ENCODE measurements at places on chromosomes 12 and 14.
A peak's percentile ranks its signal among the peaks of the same experiment; 100 is the strongest.

DNA sequence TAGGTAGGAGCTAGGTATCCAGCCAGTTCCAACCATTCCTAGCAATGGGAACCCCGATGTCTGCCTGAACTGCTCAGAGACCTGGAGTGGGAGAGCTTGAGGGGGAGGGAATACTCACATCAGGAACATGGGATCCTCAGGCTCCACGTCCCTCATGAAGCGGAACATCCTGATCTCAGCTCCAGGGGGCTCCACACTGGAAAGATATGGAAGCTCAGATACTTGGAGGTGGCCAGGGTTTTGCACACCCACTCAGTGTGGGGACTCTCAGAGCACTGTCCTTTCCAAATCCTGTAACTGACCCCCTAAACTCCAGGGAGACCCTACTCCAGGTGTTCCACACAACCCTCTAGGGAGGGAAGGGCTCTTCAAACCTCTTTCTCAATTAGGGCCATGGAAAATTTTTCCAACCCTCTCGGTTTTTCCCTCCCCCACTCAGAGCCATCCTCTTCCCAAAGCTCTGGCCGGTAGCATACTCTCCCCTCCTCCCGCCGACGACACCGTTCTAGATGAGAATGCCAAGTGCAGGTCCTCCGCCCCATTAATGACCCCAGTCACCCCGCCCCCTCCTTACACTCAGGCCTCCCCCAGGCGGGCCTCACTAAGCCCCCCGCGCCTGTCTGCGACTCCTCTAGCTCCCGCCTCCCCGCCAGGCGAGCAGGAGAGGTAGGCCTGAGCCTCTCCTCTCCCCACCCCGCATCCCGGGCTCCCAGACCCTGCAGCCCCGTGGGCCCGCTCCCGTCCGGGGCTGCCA lies 597 bp downstream of the MLF2 start:
- no peak for DNase-seq

GRCh38 chr12:14257303-14257733 lies 108.2 kb upstream of the ATF7IP start:
- no peak for DNase-seq

DNA sequence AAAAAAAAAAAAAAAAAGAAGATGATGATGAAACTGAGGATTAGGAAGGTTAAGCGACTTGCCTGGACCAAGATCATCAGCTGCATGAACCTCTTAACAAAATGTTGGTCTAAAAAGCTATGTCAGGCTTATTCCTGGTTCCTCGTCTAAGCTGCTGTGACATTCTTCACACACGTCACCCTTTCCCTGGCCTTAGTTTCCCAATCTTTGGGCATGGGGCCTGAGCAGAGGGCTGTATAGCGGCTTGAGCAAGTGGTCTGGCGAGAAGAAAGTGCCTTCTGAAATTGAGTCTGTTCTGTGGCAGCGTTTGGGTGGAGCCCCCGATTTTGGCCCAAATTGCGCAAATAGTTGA lies 58.7 kb upstream of the CCND2 start:
- no peak for DNase-seq

- no peak for DNase-seq
Observed at GRCh38 chr12:38141861-38142260, 174.7 kb upstream of the ALG10B start.

DNA sequence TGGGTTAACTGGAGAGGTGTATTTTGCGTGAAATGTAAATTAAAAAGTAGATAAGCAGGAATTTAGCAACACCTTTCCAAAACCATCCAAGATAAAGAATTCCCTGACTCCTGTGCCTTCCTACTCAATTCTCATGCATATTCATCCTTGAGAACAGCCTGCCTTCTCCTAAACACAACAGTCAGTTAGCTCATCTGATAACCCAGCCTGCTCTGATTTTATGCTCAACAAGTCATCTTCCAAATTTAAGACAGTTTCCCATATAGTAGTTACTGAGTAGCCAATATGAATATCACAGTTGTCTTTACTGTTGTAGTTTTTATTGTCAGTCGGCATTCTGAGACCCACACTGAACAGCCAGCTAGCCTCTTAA lies 27.1 kb downstream of the CPNE8 start:
- no peak for DNase-seq

GRCh38 chr14:68762953-68763764 lies 29.7 kb downstream of the ZFP36L1 start:
- no peak for DNase-seq

DNA sequence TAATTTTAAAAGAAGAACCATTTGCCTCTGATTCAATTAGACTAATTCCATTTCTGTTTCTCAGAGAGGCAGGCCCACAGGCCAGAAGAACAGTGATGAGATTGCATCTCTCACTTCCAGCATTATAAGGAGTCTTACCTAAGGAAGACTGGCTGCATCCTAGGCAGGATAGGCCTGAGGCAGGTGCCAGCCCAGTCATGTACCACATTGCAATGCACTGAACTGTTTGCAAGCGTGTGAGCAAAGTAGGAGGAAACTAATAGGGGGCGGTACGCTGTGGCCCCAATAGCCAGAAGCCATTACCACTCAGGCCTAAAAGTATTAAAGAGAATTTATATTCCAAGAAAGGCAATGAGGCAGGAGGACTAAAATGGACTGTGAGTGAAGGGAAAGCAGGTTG lies 12.1 kb upstream of the CNIH1 start:
- no peak for DNase-seq

GRCh38 chr14:68127166-68127565 lies 307.6 kb downstream of the RAD51B start:
- DNase-seq, result no peak

GRCh38 chr14:98901511-98902205 lies 370.3 kb downstream of the BCL11B start:
- no peak for DNase-seq

- DNase-seq, result peak; percentile 65
Observed at GRCh38 chr12:92218394-92219077, 72.9 kb upstream of the BTG1 start.

- peak; percentile 46 for DNase-seq
Observed at GRCh38 chr12:123972457-123973401, at the start of the genes CCDC92 and ZNF664. Gene CCDC92, minus strand, starts transcription at chr12:123972831. Its CDS starts 28,526 bp downstream, at chr12:123944305. Gene ZNF664, plus strand, starts transcription at chr12:123973215. Its CDS starts 38,930 bp downstream, at chr12:124012145.

DNA sequence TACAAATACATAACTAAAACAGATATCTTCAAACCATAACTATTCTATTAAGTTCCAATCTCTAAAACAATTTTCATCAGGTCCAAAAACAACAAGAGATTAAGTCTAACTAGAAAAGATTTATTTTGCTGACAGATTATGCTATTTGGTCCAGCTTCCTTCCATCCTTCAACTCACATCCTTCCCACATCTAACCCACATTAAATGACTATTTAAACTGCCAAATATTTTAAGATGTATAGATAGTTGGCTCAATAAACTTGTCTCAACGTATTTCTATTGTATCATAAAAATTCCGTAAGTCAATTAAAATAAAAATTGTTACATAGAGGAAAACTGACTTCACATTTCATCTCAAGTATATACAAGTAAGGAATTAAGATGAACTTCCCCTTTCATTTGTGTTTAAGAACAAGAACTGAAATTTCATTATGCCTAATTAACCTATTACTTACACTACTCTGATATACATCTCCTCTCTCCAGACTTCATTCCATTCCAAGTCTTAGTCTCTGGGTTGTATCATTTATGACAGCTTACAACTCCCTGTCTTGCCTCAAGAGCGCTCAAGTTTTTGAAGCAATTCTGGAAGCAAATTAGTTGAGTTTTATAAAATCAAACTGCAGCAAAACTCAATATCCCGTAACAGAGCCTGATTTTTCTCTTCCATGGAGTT lies 25.4 kb downstream of the PAWR start:
- DNase-seq, result no peak

DNA sequence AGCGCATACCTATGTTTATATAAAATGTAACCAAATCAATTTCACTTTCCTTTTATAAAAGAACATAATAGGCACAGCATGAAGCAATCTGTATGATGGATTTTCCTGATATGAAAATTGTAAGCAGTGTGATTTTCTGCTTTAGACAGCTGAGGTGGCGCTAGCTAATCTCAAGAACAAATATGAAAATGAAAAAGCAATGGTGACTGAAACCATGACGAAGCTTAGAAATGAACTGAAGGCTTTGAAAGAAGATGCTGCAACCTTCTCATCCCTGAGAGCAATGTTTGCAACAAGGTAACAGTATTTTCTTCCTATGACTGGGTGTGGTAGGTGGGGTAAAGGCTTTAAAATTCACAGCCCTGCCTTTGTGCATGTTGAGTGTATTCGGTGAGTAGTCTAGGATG lies 65.0 kb upstream of the FGD4 start:
- DNase-seq, result no peak

GRCh38 chr14:30211326-30211725 lies 283.7 kb upstream of the PRKD1 start:
- DNase-seq, result no peak

DNA sequence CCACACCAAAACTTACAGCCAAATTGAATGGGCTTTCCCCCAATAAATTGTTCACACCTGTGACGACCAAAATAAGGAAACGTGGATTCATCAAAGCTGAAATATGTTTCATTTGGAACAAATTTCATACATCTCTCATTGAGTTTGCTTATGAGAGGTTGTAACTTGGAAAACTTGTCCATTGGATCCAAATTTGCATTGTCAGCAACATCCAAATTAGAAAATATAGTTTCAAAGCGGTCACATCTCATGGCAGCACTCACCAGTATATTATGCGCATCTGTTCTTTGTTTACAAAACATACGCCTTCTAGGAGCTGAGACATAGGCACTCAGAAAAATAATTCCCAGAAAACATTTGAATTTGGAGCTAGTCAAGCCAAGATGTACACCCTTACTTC lies 1028.2 kb upstream of the USP15 start:
- no peak for DNase-seq

DNA sequence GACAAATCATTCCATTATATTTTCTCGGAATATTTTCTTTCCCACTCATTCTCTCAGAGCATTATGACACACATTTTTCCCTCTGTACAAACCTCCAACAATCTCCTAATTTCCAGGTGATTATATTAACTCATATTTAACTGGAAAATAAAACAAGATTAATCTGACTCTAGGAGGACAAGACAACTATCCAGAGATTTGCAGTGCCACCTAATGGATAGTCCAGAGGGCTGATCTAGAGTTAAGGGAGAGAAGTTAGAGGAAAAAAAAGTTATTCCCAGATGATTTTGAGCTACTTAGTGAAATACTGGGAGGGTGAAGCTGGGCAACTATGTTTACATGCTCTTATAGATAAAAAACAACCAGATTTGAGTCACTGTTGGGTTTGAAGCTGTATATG lies 161.7 kb downstream of the ALX1 start:
- DNase-seq, result no peak

DNA sequence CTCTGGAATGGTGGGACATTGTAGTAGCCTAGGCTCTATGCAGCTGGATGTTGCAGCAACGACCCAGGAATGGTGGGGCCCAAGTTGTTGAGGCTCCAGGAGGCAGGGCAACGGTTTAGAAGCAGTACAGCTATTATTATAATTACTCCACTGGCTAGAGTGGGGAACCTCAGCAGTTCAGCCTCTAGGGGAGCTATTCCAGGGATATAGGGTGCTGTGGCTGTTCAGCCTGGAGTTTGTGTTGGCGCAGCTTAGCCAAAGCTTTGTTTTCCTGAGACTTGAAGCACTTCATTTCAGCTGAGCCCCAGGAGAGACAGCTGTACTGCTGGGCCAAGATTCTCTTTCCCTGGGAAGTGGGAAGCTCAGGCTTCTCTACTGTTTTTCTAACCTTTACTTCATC lies 1023.0 kb upstream of the ATXN7L3B start:
- DNase-seq, result no peak

- DNase-seq, result peak; percentile 26
Observed at GRCh38 chr12:93122569-93123091, 193.5 kb upstream of the EEA1 start.

- DNase-seq, result no peak
Observed at GRCh38 chr14:57578801-57579200, 85.1 kb upstream of the CCDC198 start.

DNA sequence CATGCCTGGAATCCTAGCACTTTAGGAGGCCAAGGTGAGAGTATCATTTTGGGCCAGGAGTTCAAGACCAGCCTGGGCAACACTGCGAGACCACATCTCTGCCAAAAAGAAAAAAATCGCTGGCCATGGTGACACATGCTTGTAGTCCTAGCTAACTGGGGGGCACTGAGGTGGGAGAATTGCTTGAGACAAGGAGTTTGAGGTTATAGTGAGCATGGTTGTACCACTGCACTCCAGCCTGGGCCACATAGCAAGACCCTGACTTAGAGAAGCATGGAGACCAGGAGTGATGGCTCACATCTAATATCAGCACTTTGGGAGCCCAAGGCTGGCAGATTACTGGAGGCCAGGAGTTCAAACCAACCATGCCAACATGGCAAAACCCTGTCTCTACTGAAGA lies 9.2 kb downstream of the PTGES3 start:
- no peak for DNase-seq

DNA sequence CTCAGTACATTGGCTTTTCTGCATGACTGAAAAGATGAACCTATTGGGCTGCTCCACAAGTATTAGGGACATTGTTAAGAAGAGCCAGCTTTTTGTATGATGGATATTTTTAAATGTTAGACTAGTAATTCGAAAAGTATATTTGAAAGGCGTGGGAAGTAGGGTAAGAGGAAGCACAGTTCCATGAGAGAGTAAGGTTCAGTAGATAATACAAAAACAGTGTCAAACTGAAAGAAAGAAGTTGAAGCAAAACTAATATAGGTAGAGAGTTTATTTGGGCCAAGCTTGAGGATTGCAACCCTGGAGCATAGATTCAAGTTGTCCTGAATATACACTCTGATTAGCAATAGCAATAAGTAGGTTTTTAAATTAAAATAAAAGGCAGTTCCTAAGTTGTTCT lies 193.9 kb downstream of the RASSF9 start:
- no peak for DNase-seq

DNA sequence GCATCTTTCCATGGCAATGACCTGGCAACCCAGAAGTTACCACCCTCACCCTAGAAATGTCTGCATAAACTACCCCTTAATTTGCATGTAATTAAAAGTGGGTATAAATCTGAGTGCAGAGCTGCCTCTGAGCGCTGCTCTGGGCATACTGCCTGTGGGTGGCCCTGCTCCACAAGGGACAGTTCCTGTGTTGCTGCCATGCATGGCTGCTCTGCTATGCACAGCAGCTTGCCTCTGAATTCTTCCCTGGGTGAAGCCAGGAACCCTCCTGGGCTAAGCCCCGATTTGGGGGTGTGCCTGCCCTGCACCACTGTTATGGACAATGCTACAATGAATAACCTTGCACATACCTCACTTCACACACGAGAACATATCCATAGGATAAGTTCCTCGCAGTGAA lies 35.7 kb upstream of the GPR132 start:
- DNase-seq, result no peak

DNA sequence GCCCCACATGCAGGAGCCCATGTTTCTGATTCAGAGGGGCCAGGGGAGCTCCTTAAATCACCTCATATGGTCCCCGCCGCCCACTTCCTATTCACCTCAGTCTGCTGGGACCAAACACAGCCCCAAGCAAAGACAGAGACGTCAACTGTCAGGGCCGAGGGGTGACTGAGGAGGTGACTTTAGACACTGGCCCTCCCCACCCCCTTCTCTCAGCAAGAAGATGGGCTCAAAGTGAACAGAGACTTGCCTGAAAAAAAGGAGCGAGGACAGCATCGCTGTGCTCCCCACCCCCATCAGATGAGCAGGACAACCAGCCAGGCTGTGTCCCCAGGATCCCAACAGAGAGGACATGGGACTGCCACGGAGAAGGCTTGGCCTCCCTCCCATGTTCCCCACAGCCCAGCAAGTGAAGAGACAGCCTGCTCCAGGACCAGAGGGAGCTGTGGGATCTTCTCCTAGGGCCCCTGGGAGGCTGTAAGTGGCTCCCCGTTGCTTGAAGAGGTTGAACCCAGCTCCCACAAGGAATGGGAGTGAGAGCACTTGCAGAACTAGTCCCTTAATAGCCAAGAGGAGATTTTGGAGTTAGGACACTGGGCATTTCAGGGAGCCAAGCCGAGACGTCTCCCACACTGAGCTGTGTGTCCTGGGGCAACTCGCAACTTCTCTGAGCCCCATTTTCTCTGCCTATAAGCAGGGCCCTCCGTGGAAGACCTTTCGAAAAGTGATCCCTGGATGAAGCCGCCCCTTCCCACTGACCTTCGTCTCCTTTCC lies 1.3 kb upstream of the KRT79 start:
- no peak for DNase-seq

Measured in HL-60 (cell line).